ENCODE measurements at places on chromosomes 3 and 15.

- no peak for DNase-seq
These were observed 184.6 kb downstream of the SYNPR start for GRCh38 chr3:63462732-63463131.

DNA sequence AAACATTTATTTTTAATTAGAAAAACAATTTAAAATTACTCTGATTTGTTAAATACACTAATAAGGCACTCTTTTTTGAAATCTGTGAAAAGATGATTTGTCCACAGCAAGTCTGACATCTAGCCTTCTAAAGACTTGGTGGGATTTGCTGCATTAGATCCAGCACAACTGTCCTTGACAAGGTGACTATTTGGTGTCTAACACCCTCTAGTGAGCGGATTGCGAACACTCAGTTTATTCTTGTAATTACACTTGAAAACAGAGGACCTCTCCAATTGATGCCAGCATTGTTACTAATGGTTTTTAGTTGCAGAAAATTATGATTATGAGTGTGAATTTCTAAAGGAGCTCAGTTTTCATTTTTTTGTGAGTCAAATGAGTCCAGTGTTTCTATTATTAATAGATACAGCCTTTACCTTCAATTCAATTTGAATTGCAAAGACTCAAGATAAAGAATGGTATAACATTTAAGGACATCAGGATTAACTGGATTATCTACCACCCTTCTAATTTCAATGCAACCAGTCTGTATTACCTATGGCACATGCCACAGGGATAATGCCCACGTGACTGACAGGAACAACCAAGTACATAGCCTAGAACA lies 29.7 kb upstream of the STRIT1 start:
- no peak for DNase-seq

DNA sequence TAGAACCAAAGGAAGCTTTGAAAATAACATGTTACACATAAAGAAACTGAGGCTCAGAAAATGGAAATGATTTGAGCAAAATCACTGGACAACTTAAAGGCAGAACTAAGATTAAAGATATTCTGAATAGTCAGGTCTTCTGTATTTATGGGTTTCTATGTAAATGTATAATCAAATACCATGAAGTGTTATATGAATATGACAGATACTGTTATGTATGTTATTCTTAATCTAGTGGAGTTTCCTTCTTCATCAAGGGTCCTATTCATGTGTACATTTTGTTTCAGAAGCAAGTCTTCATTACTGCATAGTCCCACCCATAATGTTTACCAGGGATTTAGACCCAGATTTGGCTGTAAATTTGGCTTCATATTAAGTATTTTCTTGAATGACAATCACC lies 470.9 kb upstream of the TPRG1 start:
- no peak for DNase-seq

DNA sequence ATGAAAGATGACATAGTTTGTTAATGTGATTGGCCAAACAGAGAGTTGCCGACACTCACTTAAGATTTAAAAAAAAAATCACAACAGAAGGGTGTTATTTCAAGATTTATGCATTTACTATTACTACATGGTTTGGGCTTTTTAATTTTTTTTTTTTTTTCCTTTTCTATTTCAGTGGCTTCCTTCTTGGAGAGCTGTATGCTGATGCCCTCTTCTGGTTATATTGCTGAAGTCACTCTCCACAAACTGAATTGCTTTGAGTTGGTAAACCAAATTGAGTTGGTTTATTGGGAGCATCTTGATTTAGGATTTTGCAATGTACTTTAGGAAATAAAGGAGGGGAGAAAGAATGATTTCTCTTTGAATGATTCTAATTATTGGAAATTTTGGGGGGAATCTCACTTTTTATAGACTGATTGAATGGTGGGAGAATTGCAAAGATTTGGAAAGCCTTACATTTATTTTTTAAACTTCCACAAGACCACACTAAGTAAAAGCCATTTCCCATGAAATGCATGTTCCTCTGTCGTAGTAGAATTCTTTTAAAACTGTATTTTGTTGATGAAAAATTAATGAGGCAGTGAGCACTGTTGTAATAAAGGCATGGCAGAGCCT lies 186.6 kb upstream of the FEZF2 start:
- no peak for DNase-seq

GRCh38 chr3:12131351-12132090 lies 27.2 kb downstream of the TIMP4 start:
- no peak for DNase-seq

DNA sequence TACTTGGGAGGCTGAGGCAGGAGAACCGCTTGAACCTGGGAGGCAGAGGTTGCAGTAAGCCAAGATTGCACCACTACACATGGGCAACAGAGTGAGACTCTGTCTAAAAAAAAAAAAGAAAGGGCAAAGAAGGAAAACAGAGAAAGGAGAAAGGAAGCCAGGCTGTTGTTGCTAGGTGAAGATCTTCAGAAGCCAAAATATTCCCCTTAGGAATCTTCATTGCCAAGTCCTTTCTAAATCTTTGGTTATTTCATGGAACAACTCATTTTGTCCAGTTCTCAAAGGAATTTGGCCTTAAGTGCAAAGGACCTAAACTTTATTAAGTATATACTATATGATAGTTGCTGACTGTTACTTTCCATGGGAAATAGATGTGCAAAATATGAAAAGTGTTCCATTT lies 59.2 kb upstream of the OSBPL11 start:
- no peak for DNase-seq

GRCh38 chr3:125186800-125187598 lies 25.5 kb downstream of the SLC12A8 start:
- DNase-seq, result no peak

- DNase-seq, result no peak
These were observed 192.8 kb upstream of the TTC14 start for GRCh38 chr3:180409170-180409569.

- DNase-seq, result no peak
These were observed 44.3 kb upstream of the DYNC1LI1 start for GRCh38 chr3:32614956-32615355.

DNA sequence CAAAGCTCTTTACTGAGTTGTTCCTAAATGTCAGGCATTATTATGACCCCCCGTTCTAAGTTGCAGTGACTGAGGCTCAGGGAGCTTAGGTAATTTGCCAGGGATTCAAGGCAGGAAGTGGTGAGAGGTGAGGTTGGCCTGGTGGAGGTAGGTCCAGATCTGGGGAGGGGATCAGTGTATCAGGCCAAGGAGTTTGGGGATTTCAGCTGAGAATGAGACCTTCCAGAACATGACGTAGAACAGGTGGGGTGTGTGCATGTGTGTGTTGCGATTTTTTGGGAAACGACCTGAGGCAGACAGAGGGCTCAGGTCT lies 41.1 kb upstream of the MRPS22 start:
- no peak for DNase-seq

DNA sequence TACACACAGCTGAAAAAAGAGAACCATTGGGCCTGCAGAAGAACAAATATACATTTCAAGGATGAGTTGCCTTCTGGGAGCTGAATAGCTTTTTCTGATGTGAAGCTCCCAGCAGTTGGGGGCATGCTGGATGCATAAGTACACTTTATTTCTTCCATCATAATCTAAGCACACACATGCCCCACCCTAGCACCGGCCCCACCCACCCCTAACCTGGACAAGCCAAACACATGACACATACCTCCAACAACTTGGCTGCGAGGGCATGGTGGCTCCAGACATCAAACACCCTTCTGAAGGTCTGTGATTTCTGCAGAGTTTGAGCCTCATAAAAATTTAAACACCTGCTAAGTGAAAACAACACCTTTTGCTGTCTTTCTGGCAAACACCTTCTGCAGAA lies 307.2 kb upstream of the TRIM42 start:
- DNase-seq, result no peak

DNA sequence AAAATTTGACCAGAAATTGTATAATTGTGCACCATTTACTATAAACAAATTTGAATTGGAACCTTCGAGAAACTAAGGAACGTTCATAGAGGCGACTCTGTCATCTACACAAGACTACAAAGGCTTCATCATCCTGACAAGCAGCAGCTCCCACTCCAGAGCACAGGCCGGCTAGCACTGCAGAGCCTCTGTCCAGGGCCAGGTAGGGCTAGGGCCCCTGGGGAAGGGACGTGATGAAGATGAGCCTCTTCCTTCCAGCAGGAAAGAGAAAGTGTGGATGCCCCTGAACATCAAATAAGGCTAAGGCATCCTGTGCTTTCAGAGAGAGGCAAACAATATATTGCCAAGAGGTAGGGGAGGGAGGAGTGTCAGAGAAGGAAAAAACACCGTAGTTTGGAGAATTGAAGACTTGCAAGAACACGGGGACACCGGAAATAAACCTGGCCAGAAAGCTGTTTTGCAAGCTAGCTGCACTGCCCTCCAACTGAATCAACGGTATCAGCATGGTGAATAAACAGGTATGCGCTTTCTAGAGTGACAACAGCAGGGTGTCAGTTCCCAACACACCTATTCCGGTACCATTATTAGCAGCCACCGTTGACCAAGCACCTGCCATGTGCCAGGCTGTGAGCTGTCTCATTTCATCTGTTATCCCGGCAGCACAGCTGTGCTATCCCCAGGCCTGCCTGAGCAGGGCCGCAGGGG lies 12.4 kb downstream of the XXYLT1 start:
- DNase-seq, result peak; percentile 23

DNA sequence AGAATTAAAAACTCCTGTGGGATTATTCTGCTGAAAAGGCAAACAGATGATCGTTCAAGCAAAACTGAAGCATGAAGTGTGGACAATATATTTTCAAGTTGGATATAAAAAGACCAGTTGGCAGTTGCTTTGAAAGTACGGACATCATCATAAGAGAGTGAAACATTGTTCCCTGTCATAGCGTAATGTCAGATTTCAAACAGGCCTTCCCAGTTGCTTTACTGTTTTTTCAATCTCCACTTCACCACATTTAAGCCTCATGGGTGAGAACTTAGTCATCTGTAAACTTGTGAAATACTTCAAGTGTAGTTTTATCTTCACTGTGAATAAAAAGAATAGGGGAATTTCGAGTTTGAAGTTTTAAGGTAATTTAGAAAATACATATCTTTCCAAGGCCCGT lies 435.1 kb upstream of the CNTN3 start:
- no peak for DNase-seq

DNA sequence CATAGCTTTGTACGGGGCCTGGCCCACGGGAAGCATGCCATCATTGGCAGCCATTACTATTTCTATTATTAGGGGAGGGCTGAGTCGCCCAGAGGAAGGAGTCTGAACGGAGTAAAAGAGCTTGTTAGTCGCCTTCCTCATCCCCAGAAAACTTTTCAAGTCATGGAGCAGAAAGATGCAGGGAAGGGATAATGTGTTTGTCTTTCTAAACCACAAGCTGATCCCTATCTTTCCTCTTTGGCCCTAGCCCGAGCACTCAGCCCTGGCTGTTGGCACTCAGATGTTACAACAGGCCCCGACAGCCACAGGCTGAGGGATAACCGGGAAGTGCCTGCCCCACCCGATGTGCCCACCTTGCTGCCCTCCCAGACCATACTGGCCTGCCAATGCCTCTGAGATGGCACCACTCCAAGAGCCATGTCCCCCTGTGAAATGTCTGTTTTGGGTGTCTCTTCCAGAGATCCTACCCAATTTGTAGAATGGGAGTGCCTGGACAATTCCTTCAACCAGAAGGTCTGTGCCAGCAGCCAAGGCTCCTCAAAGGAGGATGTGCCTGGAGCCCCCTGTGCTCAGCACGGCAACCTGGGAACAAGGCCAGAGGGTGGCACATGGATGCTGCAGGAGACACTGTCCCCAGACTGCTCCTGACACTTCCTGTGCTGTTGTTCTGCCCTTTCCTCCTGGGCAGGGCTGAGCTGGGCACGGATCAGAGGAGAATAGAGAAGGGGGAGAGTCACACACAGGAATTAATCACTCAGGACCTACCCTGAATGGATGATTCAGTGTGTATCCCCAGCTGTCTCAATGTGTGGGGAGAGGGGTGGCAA lies 10.8 kb downstream of the PAK6 start:
- no peak for DNase-seq

GRCh38 chr3:100972867-100973266 lies 20.4 kb downstream of the ABI3BP start:
- DNase-seq, result no peak

DNA sequence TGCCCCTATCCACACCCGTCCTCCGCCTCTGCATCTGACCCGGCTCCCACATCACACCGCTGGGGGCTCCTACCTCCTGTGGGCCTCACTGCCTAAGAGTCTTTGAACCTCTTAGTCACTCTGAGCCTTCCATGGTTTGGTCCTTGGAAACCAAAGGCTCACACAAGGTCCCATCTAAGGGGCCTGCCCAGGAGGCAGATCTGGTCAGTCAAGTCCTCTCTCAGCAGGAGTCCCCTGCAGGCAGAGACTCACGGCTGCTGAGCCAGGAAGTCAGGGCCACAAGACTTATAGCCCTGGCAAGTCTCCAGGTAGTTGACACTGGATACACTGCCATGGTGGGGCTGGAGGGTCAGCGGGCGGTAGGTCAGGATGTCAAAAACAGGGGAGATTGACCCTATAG lies 31.2 kb upstream of the ALDH1L1 start:
- DNase-seq, result no peak

DNA sequence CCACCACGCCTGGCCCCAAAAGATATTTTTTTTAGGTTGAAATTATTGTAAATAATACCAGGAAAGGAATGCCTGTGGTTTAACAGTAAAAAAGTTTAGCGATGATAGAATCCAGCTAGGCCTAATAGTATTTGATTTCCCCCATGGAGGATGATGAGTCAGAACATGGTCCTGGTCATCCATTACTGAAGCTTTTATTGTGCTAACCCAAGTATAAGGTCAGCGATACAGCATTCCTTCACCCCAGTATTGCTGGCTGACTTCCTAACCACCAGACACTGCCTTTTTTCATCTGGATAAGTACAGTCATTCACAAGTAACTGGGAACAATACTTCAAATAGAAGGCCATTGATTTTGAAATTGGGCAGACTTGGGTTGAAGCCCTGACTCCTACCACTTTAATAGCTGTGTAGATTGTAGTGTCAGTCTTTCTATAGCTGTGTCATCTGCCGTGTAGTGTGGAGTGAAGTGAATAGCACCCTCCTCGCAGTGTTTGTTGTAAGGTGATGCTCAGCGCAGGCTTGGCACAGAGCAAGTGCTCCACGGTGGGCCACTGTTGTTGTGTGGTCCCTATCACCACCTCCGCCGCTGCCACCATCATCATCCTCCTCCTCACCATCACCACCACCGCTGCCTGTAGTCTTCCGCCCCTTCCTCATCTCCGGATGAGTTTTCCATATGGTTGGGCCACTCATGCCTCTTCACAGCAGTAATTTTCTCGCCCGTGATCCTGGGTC lies 436.0 kb upstream of the TPM1 start:
- DNase-seq, result no peak

DNA sequence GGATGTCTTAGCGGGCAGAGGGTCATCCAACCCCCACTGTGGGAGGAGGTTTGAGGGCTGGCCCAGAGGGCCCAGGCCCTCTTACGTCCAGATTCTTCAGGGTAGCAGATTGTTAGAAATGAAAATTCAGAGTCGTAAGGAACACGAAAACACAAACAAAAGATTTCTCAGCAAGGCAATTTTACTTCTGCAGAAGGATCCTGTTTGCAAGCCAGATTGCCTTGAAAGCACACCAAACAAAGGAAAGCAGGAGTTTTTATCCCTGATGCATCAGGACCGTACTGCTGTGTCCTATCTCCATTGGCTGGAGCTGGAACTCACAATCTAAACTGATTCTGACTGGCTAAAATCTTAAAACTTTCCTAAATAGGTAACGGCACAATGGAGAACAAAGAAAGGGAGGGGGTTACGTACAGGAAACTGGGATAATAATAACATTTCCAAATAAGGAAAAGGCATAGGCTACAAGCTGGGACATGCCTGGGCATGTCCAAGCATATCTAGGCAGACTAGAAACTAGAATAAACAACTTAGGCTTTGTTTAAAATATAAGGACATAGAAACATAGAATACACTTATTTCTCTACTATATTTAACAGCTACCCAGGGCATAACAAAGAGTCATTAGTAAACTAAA lies 97.3 kb upstream of the C2CD4B start:
- no peak for DNase-seq

- DNase-seq, result no peak
These were observed 65.7 kb upstream of the CHMP2B start for GRCh38 chr3:87161417-87161816.
